OCI-M1 (cell line): ENCODE measurements at places on chromosomes 4 and X.

DNA sequence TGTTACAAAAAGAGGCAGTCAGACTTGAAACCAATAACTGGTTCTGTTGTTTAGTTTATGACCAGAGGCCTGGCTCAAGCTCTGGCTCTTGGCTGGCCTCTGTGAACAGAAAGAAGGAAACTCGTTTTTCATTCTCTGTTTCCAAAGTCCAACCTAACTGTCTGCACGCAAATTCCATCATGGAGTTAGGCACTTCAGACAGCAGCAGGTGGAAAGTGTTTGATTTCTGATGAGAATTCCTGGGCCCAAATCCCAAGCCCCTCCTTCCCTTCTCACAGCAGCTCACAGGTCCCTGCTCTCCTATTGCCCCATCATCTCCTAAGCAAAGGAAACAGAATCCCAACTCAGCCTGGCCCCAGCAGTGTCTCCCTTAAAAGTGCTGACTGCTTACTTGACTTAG, 42.8 kb upstream of the FGF16 start:
- DNase-seq, result no peak

DNA sequence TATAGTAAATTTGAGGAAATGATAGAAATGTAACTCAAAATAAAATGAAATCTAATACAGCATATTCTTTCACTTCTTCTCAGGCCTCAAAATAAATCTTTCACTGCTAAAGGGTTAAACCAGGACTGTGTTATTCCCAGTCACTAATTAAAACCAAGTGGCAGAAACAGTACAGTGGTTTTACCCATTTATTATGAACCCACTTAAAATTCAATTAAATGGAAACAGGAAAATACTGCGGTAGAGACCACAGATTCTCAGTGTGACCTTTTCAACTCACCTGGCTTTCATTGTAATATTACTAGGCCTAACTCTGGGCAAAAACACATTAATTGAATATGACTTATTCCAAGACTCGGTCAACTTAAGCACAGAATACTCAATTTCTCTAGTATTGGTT, 176.5 kb upstream of the DKK2 start:
- DNase-seq, result no peak

- DNase-seq, result no peak
Observed at GRCh38 chrX:131977619-131978018, 45.5 kb upstream of the STK26 start.

- no peak for DNase-seq
Observed at GRCh38 chr4:7034262-7035081, 8.7 kb upstream of the TADA2B start.

DNA sequence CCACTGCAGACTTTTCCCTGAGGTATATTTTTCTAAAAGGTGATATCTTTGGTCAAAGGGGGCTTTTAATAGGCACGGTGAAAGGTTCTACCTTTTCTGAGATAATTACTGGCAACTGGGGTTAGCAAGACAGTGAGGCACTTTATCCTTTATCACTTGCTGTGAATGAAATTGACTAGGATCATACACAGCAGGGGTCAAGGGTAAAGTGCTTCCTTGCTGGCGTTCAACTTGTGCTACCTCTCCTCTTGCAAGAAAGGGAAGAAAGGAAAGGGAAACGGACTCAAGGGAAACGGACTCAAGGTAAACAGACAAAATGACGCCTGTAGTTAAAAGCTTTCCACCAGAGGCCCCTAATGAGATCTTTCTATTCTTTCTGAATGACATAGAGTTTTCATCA, 78.6 kb upstream of the RAPGEF2 start:
- DNase-seq, result no peak

DNA sequence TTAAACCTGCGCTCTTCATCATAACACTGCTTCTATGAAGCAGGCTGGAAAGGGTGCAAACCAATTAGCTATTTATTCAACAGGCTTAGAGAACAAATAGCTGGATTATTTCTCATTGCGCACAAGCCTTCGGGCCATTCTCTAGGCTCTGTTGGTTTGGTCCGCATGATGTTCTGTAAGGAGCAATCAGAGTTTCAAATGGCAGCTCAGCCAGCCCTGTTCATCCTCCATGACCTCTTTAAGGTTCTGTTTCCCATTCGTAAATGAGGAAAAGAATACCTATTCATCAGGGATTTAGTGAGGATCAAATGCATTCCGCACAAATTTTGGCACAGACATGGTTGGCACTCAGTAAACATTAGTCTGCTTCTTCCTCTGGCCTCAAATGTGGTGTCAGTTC, 15.5 kb upstream of the GPM6A start:
- DNase-seq, result no peak

DNA sequence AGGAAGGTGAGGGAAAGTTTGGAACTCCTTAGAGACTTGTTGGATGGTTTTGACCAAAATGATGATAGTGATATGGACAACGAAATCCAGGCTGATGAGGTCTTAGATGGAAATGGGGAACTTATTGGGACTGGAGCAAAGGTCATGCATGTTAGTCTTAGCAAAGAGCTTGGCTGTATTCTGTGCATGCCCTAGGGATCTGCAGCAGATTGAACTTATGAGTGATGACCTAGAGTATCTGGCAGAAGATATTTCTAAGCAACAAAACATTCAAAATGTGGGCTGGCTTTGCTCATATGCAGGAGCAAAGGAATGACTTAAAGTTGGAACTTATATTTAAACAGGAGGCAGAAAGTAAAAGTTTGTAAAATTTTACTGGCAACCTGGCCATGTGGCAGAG, 489.3 kb upstream of the DIPK2B start:
- DNase-seq, result no peak

GRCh38 chr4:56906489-56907393, 959 bp upstream of the REST start:
- peak; percentile 36 for DNase-seq

DNA sequence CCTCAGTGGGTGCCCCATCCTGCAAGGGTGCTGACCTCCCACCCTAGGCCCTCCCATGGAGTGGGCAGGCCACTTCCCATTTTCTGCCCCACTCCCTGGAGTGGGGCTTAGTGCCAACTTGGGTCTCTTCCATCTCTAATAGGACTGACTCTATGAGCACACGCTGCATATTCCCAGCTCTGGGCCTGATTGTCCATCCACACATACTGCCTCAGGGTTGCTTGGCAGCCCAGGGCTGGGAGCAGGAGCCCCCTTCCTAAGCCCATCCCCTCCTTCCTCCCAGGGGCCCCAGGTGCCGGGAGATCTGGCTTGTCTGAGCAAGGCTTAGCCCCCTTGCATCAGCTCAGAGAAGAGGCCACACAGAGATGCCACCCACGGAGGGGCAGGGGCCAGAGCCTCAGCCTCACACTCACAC, 55.1 kb downstream of the PJA1 start:
- no peak for DNase-seq

- DNase-seq, result no peak
Observed at GRCh38 chr4:62256479-62256878, 1056.4 kb downstream of the ADGRL3 start.

GRCh38 chr4:141309874-141310273, 89.2 kb downstream of the ZNF330 start:
- DNase-seq, result no peak

DNA sequence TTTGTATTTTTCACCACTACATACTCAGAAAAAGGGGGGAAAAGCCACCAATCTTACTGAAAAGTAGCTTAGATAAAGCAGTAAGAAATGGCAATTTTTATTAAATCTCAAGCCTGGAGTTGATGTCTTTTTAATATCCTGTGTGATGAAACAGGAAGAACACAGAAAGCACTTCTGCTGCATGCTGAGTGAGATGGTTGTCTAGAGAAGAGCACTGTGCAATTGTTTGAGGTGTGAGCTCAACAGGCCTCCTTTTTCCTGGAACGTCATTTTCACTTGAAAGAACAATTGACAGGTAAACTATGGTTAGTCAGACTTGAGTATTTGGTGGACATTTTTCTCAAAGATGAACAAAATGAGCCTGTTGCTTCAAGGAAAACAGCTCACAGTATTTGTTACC, 73.9 kb downstream of the RTL5 start:
- DNase-seq, result no peak

DNA sequence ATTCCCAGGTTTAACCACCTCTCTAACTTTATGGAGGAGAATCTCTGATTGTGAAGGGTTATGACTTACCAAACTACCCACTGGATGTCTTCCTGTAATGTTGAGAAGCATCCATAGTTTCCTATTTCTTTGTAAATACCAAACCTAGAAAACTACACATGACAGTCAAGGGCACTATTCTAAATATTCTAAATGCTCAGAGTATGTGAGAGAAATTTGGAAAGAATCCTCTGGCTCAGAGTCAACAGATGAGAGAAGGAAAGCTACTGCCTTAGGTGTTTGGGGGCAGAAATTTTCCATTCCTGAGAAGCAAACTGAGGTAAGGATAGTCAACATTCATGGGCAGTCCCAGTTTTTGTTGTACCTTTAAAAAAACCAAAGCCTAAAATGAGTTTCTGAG, 155.8 kb downstream of the KCNIP4 start:
- DNase-seq, result no peak

DNA sequence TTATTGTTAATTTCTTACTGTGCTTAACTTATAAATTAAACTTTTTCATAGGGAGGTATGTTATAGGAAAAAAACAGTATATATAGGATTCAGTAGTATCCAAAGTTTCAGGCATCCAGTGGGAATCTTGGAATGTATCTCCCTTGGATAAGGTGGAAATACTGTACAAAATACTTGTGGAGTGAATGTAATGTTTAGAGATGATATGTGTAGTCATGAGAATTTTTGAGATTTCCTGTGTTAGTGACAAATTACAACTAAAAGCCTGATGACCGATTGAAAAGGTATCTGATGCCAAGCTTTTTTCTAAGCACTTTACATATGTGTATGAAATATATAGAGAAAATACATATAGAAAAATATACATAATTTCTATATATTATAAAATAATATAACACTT, 69.2 kb downstream of the STK32B start:
- no peak for DNase-seq

GRCh38 chr4:137363496-137363895, 168.8 kb downstream of the PCDH18 start:
- DNase-seq, result no peak

DNA sequence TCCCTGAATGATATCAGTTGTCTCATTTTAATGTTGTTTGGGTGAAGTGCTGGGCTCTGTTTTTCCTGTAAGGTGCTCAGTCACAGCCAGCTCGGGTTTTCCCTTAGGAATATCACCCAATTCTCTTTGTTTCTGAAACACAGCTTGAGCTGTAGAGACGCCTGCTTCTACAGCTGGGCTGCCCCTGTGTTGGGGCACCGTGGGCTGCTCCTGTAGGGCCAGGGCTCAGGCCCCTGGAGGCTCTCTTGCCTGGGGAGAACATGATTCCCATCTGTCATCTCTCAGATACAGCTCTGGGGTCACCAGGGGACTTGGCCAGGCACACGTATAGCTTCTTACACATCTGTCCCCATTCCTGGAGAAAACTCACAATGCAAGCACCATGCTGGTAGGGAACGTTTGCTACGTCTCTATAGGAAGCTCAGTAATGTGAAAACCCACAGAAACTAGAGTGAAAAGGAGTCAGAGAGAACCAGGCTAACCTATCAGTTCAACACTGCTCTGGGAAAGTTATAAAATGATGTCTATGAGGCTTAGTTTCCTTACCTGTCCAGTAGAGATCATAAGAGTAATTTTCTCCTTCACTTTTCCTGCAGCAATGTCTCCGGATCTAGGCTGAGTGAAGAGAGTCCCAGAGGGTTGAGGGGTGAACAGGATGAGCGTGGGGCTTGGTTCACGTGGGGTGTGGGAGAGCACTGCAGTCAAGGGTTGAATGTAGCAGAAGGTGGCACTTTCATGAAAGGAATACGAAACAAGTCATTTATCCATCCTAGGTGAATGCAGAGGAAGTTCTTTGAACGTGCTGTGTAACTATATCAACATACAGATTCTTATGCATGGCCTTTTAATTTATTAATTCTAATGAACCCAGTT, 14.5 kb downstream of the FHDC1 start:
- no peak for DNase-seq

- DNase-seq, result no peak
Observed at GRCh38 chr4:47017081-47017480, 14.3 kb upstream of the GABRB1 start.

- peak; percentile 54 for DNase-seq
Observed at GRCh38 chr4:5050520-5051277, 581 bp upstream of the STK32B start.
